A549 treated with CpdA at 1 μM for 4 hours (cell line): ENCODE measurements at places on chromosomes 2 and 18. TPM values are rescaled to one million over a fixed set of nuclear protein-coding genes. Genes with fewer than 3 reads are reported as not detected.

Gene ANKRD30BL
- total RNA-seq, result not detected in 5 replicates

Gene KIF5C
- total RNA-seq, result 0.27 to 0.50 TPM (median 0.33 TPM) in 5 replicates

Gene DNAJC5G
- total RNA-seq, result not detected in 5 replicates

Gene DCC
- total RNA-seq, result not detected in 5 replicates

Gene ADAM23
- 8.0 to 10.7 TPM (median 10.3 TPM) in 5 replicates for total RNA-seq

Gene INPP1
- 23.2 to 28.6 TPM (median 26.3 TPM) in 5 replicates for total RNA-seq

Gene MAP3K19
- not detected in 5 replicates for total RNA-seq

Gene ANKRD30B
- 0.01 TPM in 1 of 5 replicates, not detected in the others for total RNA-seq

Gene SLC23A3
- 0.37 to 0.72 TPM (median 0.44 TPM) in 5 replicates for total RNA-seq

Gene SERPINB11
- total RNA-seq, result 0.11 TPM in 1 of 5 replicates, not detected in the others

Gene GPR17
- 0.09 to 0.21 TPM (median 0.12 TPM) in 4 of 5 replicates, not detected in the other for total RNA-seq

Gene ALK
- 0.06 TPM in 1 of 5 replicates, not detected in the others for total RNA-seq

Gene SCRN3
- 12.9 to 17.1 TPM (median 14.0 TPM) in 5 replicates for total RNA-seq

Gene CNGA3
- total RNA-seq, result not detected in 5 replicates

Gene FKBP7
- total RNA-seq, result 8.7 to 14.2 TPM (median 10.2 TPM) in 5 replicates

Gene CAVIN2
- 7.9 to 11.2 TPM (median 9.9 TPM) in 5 replicates for total RNA-seq

Gene C2orf92
- 0.35 to 1.6 TPM (median 0.71 TPM) in 5 replicates for total RNA-seq

Gene RNF138
- 12.0 to 16.3 TPM (median 13.9 TPM) in 5 replicates for total RNA-seq

Gene TMEM163
- 0.07 to 0.12 TPM (median 0.07 TPM) in 3 of 5 replicates, not detected in the others for total RNA-seq

Gene SMYD1
- not detected in 5 replicates for total RNA-seq
